WTC11 (cell line): ENCODE measurements at places on chromosomes 2 and 18. TPM values are rescaled to one million over a fixed set of nuclear protein-coding genes. Genes with fewer than 3 reads are reported as not detected.
A peak's percentile ranks its signal among the peaks of the same experiment; 100 is the strongest.

GRCh38 chr2:241413929-241414580, 58.0 kb downstream of the FARP2 start:
- no peak for DNase-seq

DNA sequence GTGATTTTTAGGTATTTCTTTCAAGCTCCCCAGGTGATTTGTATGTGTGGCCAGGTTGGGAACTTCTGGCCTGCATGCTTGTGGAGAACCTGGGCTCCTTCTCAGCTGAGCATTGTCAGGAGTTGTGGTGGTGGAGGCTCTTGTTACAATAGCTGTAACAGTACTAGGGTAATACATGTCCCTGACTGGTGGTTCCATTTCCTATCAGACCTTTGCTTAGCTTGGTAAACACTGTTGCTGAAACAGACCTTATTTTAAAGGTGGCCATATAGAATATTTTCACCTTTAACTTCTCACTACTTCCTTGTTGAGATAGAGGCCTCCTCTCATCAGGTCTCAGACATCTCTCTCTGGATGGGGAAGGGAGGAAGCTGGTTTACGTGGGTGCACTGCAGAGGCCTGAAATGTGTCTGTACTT, 79.2 kb downstream of the SETBP1 start:
- DNase-seq, result no peak

DNA sequence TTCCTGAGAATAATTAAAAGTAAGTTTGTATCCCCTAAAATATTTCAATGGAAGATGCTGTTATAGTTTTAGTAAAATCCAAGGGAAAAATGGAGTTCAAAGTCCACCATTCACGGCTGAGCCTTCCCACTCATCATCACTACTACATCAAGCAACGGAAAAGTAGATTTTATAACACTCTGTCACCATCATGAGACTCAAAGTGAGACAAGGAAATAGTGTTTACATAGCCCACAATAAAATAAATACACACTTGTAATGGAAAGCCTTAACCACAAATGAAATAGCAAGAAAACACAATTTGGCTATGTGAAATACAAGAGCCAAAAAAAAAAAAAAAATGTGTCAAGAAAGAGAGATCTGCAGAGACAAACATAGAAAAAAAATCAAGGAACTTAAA, 569.9 kb upstream of the REG3G start:
- DNase-seq, result no peak

DNA sequence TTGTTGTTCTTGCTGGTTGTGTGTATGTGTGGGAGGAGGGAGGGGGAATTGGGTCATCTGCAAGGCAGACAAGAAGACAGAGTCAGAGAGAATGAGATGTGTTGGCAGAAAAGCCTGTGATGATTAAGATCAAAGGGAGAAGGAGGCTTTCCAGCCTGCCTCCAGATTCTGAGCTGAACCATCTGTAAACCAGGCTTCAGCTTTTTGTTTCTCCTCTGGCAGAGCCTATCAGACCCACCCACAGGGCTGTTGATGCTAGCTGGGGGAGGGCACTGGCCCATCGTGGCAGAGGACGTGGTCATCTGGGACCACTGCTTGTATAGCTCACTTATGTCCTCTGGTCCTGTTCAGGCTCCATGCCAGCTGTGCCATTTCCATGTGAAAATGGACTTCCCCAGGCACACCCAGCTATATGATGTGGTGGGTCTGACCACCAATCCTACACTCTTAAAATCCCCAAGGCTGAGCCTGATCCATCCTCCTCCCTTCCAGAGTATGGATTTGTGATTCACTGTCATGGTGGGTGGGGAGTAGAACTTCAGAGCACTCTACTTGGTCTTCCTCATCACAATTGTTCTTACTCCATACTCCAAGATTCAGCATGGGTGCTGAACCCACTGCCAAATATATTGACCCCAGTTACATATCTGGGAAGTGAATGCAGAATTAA, 27.8 kb upstream of the COL6A3 start:
- no peak for DNase-seq

GRCh38 chr2:20868377-20868776, 45.5 kb upstream of the LDAH start:
- DNase-seq, result no peak

DNA sequence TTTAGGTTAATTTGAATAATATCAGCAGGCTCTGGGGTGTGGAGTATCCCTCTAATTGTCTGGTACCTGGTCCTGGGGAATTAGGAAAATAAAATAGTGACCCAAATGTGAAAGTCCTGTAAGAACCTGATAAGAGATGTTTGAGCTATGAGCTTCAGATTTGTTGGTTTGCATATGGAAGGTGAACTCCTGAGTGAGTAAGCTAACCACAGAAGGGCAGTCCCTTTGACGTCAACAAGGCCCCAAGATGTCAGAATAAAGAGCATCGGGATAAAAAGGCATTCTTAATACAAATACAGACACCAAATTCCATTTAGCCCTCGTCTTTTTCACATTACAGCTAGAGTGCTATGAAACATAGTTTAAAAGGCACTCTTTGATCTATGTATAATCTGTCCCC, 1366.3 kb upstream of the TMEFF2 start:
- no peak for DNase-seq

- no peak for DNase-seq
These were observed 52.2 kb downstream of the ODC1 start for GRCh38 chr2:10395893-10396292.

- DNase-seq, result no peak
These were observed 50.5 kb downstream of the SNED1 start for GRCh38 chr2:241048949-241049343.

- no peak for DNase-seq
These were observed 81.8 kb downstream of the INPP5D start for GRCh38 chr2:233141901-233142300.

DNA sequence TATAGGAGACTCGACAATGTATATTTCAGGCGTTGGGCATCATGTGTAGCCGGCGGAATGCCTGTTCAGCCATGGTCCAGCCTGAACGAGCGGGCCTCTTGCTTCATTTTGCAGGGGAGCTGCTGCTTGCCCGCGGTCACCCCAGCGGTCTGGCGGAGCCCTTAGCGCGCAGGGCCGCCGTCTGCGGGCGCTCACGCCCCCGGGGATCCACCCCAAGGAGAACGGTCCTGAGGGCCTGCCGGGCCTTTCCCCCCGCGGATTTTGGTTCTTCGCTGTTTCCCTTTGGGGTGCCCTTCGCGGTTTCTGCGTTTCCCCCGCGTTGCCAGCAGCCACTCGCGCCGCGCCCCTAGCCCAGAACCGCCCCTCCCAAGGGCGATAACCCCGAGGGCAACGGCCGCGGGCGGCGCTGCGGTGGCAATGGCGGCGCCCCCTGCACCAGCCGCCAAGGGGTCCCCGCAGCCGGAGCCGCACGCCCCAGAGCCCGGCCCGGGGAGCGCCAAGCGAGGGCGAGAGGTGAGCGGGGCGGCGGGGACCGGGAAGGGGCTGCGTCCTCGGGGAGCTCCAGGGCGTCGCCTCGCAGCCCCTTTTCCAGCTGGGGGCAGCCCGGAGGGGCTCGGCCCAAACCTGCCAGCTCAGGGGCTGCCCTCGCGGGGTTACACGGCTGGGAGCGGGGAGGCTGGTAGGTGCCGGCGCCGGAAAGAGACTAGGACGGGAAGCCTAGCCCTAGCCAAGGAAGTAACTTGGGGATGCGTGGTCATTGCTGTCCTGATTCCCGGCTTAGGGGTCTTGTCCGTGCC, at the start of gene MFSD2B:
MFSD2B (plus strand) TSS at position 406 of the 797 bp plus-strand sequence; CDS start at position 418, 12 bp downstream.
- DNase-seq, result peak; percentile 45

DNA sequence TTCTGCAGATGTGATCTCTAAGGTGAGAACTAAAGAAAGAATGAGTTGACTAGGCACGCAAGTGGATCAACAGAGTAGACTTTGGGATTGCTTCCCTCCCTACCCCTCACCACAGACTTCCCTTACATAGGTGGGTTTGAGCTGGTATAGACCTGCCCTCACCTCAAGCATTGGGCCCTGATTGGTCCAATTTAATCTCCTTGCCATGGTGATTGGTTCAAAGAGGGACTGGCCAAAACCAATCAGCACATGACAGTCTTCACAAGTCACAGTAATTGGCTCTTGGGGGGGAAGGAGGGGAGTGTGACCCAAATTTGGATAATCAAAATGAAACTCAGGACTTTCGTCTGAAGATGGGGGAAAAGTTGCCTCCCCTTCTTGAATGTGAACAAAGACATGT, 36.6 kb upstream of the LNPK start:
- no peak for DNase-seq

GRCh38 chr18:3177902-3178687, 41.7 kb downstream of the MYOM1 start:
- no peak for DNase-seq

DNA sequence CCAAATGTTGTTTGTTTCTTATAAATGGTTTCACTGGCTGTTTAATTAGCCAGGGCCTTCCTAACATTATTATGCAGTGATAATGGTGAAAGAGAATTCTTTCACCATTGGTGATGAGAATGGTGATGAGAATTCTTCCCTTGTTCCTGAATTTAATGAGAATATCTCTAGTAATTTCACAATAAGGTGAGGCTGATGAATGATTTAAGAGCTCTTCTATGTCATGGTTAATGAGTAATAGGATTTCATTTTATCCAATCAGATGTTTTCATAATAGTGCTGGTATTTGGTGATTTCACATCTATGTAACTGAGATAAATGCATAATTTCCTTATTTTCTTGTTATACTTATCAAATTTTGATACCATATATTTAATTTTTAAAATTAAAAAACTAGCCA, 535.7 kb upstream of the ZEB2 start:
- no peak for DNase-seq

- DNase-seq, result no peak
These were observed 2.0 kb downstream of the YPEL5 start for GRCh38 chr2:30148850-30149249.

DNA sequence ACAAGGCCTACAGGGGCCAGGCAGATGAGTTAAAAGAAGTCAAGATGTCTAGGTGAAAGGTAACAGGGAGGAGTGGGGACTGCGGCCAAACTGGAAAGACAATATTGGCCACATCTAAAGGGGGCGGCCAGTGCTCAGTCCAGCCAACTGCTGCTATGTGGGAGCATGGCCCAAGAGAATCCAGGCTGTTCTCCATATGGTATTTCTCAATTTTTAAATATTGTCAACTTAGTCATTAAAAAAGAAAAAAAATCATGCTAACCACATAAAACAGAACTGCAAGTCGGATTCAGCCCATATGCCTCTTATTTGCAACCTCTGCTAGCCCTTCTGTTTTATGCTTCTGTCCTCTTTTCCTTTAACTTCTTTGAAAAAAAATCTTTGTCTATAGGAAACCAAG, 14.8 kb downstream of the TRABD2A start:
- DNase-seq, result no peak

GRCh38 chr2:37378411-37378810, 34.0 kb downstream of the QPCT start:
- no peak for DNase-seq

DNA sequence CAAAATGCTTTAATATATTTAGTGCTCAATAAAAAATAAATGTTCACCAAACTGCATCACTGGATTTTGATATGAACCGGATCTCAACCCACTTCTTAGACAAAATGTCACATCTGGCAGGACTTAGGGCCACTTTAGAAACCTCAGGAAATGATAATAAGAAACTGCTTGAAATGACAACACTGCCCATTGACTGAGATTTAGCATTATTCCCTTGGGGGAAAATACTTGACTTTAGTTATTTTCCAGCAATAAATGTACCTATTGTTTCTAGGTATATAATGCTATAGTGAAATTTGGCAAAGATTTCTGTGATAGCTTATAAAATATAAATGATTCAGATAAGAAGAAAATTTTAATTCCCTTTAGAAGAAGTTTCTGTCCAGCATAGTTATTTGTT, 195.1 kb downstream of the ICOS start:
- no peak for DNase-seq

GRCh38 chr2:50773211-50773932, 258.6 kb downstream of the NRXN1 start:
- no peak for DNase-seq

DNA sequence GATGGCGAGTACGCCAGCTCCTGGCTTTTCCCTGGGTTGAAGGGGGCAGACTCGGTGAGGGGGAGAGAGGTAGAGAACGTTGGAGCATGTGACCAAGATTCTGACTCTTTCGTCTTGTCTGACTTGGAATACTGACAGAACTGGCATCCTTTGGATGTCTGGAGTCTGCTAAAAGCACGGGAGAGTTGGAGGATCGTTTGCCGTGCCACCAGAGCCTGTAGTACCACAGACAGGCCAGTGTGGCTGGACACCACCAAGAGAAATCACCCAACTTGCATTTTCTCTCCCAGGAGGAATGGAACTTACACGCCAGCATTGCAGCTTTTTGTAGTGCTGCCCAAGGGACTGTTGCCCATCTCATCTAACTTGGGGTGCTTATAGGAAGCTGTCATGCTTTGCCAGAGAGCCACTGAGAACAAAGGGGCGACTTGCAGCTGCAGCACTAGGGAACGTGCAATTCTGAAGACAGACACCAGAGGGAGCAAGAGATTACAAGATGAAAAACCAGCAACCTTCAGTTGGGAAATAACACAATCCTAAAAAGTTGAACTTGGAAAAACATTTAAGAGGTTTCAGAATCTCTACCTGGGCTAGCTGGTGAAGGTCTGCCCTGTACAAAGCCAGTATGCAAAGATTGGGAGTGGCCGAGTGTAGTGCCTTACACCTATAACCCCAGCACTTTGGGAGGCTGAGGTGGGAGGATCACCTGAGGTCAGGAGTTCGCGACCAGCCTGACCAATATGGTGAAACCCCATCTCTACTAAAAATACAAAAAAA, 24.1 kb downstream of the PSMG2 start:
- DNase-seq, result peak; percentile 60

DNA sequence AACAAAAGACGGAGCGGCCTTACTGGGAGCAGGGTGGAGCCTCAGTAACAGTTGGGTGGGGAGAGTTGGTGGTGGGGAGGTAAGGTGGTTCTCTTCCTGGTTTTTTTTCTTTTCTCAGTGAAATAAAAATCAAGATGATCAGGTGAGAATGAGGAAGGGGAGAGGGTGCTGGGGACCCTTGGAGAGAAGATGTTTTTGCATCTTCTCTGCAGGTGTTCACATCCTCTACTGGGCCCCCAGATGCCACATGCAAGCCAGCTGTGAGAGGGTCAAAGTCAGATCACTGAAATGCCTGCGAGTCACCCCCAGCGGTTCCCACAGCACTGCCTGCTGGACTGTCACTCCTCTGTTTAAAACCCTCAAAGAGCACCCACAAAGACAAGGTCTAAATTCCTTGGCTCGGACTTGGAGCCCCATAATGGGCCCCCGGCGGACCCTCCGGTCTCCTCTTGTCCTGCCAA, 69.8 kb upstream of the FHL2 start:
- no peak for DNase-seq

- no peak for DNase-seq
These were observed 478.7 kb upstream of the TCF4 start for GRCh38 chr18:56066524-56067213.

- DNase-seq, result no peak
These were observed 259.0 kb upstream of the RASGRP3 start for GRCh38 chr2:33217406-33217805.

The DOK6 gene
- 0.48 to 4.1 TPM (median 2.5 TPM) in 3 replicates for total RNA-seq

The DSG4 gene
- total RNA-seq, result not detected in 3 replicates

The ALPG gene
- total RNA-seq, result 0.94 to 1.3 TPM (median 1.2 TPM) in 3 replicates

The DHRS9 gene
- not detected in 3 replicates for total RNA-seq

The KCNK3 gene
- total RNA-seq, result 0.22 to 0.30 TPM (median 0.30 TPM) in 3 replicates

The THUMPD2 gene
- 13.6 to 19.6 TPM (median 14.7 TPM) in 3 replicates for total RNA-seq

The DCC gene
- total RNA-seq, result 0.18 to 0.72 TPM (median 0.66 TPM) in 3 replicates

The IL18R1 gene
- 0.25 to 0.46 TPM in 2 of 3 replicates, not detected in the other for total RNA-seq

The CD8A gene
- total RNA-seq, result 0.27 to 0.44 TPM (median 0.30 TPM) in 3 replicates

The PID1 gene
- 1.2 to 2.6 TPM (median 1.3 TPM) in 3 replicates for total RNA-seq
